ENCODE measurements at places on chromosomes 4 and X.

DNA sequence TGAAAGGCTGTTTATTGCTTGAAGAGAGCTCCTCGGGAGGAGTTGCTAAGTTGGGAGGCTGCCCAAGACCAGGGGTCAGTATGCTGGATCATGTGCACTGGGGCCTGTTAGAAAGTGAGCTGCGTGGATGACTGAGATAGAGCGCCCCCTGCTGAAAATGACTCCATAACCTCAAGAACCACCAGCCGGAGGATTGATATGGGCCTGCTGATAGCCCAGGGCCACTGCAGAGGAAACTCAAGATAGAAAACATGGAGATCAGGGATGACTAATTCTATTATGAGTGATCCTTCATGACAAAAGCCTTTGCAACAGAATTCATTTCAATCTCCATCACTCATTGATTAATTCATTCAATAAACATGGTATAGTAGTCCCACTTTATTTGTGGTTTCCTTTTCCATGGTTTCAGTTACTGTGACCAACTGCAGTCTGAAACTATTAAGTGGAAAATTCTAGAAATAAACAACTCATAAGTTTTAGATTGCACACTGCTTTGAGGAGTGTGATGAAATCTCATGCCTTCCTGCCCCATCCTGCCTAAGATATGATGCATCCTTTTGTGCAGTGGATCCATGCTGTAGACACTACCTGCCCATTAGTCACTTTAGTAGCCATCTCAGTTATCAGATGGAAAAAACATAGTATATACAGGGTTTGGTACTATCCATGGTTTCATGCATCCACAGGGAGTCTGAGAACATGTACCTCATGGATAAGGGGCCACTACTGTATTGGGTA lies 126.7 kb upstream of the MBNL3 start:
- peak; percentile 43 for DNase-seq

DNA sequence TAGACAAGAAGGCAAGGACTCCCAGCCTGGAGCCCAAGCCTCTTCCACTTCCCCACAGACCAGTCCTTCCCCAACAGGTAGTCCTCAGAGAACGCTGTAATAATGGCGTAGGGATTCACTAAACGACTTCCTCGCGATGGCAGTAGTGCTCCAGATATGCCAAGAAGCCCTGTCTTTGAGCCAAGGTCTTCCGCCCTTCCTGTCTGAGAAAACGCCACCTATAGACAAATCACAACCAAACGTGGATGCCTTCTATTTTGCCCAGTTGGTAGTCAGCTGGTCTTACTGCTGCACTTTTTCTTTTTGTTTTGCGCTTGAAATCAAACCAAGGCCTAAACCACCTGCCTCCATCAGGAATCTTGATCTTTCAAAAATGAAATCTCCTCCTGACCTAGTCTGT lies 203.3 kb downstream of the OR13H1 start:
- DNase-seq = no peak

- DNase-seq = no peak
Observed at GRCh38 chr4:184384056-184384809, 90.1 kb downstream of the IRF2 start.

DNA sequence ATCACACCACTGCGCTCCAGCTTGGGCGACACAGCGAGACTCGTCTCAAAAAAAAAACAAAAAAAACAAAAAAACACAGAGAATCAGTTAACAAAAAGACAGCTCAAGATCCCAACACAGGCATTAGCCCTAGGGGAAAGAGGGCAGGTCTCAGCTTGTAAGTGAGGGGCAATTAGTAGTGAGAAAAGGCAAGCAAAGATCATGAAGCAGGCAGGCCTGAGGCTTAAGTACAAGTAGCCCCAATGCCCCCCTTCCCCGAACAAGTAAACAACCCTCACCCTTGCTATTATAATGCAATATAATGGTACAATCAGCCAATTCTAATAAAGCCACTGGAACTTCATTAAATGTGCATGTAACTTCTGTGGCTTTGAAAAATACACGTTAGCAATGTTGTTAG lies 17.0 kb downstream of the ADGRA3 start:
- no peak for DNase-seq

- no peak for DNase-seq
Observed at GRCh38 chr4:62791386-62791785, 1591.3 kb downstream of the ADGRL3 start.

- DNase-seq = no peak
Observed at GRCh38 chrX:136754651-136755050, 26.1 kb downstream of the ARHGEF6 start.

GRCh38 chrX:39854772-39855747 lies 242.7 kb downstream of the BCOR start:
- no peak for DNase-seq

- no peak for DNase-seq
Observed at GRCh38 chr4:59971952-59972351, 1228.2 kb upstream of the ADGRL3 start.

DNA sequence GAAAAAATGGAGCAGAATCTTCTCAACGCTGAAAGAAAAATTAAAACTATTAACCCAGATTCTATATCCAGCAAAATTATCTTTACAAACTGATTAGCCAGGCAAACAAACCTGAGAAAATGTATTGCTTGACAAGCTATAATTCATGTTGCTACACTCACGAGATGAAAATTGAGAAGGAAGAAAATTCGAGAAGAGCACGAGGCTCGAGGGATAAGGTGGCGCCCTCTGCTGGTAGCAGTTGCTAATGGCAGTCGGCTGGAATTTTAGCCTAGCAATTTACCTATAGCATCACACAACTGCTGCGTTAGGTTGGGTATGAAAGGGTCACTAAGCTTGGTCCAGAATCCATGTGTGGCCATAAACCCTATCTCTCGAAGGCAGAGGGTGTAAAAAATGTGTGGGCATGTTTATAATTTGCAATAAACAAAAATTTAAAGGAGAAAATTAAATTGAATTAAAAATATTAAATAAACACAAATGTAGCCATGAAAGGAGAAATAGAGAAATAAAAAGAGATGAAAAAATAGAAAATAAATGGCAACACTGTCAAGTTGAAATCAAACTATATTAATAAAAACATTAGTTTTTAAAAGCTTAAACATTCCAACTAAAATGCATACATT lies 126.6 kb downstream of the PPP4R3C start:
- peak; percentile 57 for DNase-seq

GRCh38 chrX:107970073-107970472 lies 12.1 kb downstream of the TEX13B start:
- no peak for DNase-seq

DNA sequence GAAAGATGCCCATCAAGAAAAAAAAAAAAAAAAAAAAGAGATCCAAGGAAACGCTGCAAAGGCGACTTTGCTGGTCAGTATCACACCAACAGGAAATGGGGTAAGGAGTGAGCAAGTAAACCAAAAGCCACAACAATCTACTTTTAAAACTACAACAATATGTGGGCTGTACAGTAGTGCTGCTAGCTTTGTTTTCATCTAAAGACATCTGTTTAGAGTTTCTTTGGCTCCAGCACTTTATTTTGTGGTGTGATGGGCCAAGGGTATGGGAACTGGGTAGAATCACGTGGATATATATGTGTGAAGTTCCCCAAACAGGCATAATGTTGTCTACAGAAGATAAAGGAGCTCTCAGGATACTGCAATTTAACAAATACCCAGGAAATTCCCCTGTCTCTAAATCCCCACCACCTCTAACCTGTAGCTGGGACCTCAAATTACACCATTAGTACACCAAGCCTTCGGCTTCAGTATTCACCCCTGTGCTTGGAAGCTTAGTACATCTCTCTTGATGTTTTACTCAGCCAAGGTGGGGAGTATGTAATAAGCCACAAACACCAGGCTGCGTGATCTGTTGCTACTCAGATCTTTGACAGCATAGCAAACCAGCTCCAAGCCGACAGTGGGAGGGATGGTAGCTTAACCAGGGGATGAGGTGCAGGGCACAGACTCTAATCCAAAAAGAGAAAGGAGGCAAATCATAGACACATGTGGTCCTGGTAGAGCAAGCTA lies 207.9 kb downstream of the HS6ST2 start:
- no peak for DNase-seq

DNA sequence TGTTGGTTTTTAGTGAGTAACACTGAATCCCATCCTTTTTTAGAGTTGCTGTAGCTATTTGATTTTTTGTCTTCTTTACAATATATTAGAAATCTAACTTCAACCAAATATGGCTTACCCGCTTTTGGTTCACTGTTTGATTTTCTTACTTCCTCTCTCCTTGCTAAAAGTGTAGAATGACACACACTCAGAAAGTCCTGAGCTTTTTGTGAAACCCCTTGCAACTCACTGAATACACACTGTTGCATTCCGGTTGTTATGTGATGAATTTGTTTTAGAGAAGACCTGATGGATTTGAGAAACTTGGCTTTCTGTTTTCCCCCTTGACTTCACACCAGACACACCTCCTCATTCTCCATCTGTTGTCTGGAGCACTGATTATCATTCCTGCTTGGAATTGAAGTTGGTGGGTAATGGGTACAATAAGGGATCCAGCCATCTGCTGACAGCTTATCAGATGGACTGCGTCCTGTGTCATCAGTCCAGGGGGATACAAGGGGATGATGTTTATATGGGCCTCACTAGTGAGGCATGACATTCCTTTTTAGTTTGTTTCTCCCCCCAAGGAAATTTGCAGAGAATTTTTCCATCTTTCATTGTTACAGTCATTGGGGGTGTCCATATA lies 5.2 kb downstream of the TMEM164 start:
- DNase-seq = no peak

DNA sequence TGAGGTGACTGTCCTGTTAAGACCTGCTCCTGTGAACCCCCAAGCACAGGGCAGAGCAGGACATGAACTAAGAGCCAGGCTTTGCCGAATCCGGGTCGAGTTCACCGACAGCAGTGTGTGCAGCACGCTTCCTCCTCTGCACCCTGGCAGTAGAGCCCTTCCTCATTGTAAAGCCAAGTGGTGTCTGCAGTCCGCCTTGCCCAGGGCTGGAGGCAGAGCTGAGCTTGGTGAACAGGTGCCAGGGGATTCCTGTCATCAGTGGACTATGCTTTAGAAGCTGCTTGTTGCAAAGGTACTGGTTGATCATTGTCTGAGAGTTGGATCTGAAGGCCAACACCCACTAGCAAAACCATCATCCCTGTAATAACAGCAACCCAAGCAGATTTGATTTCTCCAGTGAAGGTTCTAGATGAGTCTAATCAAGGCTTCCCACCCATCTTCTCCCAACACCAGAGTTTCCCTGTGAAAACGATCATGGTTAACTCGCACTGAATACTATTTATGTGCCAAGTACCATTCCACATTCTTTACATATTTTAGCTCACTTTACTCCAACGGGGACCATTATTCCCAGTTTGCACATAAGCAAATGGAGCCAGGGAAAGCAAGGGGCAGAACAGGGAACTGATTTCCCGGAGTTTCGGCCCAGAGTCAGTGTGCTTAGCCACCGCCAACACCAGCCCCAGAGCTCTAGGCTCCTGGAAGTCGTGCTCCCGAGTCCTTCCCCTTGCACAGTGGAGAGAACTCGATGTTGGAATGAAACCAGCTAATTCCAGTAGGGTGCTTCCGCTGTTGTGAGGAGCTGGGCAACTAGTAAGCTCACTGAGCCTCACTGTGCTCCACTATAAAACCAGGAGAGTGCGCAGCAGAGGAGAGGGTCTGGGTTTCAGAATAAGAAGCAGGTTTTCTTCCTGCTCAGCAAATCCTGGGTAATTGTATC lies 1.4 kb upstream of the SLC34A2 start:
- DNase-seq = peak; percentile 28

GRCh38 chr4:1260418-1261106 lies 11.6 kb upstream of the CTBP1 start:
- no peak for DNase-seq

DNA sequence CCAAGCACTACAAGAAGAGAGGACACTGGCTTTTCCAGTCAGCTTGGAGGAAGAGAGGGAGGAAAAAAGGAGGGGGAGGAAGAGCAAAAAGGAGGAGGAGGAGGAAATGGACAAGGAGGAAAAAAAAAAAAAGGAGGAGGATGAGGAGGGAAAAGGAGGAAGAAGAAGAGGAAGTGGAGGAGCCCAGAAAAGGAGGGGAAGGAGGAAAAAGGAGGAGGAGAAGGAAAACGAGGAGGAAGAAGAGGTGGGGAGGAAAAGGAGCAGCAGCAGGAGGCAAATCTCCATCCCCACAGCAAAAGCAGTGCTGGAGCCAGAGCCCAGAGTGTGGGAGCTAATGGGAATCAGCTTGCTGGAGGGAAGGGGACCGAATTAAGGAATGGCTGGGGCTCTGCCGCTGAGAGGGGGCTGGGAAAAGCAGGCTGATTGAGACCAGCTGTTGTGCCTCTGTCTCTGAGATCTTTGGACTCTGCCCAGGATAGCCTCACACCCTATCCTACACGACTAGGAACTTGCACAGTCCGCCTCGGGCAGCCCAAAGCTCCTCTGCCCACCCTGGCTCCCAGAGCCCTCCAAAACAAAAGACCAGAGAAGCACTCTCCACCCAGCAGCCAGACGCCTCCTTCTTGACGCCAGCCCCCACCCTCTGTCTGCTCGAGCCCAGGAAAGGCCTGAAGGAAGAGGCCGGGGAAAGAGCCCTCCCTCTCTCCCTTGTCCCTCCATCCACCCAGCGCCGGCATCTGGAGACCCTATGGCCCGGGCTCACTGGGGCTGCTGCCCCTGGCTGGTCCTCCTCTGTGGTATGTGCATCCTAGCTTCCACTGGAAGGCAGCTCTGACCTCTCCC lies at the start of gene XPNPEP2:
Gene XPNPEP2, plus strand, starts transcription at position 514 of the 843 bp plus-strand sequence. Its CDS starts 235 bp downstream, at position 749.
- DNase-seq = no peak

DNA sequence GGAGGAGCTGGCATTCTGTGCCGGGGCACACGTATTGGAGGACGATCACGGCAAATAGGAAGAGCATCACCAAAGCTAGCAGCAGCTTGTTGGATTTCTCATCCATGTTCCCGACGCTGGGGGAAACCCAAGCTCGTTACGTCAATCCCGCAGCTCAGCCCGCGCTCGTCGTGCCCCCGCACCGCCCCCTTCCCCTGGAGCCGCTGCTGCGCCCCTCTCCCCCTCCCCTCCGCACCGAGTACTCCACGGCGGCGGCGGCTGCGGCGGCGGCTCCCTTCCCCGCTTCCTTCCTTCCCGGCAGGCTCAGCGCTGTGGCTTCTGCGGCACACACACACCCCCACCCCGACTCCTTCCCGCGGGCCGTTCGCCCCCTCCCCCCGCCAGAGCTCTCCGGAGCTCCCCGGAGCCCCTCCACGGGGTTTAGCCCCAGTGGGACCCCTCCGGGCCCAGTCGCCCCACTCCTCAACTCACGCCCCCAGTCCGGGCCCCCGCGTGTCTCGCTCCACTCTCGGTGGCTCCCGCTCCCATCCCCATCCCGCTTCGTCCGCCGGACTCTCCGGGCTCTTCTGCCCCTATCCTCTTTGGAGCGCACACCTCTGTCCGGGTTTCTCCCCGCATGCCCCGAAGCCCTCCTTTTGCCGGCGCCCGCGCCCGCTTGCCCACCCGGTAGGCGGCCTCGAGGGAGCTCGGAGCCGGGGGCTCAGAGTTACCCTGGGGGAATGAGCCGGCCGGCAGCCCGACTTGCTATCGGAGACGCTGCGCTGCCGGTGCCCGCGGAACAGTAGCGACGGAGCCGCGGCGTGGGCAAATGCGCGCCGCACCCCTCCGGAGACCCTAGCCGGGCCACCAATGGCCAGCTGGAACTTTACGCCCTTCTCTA lies 978 bp downstream of the HS6ST2 start:
- peak; percentile 54 for DNase-seq

DNA sequence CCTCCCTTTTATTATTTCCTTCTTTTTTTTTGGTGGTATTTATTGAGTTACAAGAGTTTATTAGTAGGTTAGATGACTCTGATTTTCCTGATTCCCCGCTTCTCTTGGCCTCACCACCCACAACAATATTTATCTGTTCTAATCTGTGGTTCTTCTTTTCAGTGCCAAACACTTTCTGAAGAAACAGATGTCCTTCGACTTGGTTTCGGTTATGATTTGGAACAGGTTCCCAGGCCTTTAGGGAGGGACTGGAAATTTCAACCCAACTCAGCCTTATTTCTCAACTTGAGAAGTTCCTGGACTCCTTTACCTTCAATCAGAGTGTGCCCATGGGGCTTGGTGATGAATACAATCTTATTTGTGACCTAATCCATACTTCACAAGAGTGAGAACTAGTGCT lies 108.1 kb downstream of the UCHL1 start:
- DNase-seq = no peak

All from WTC11 (cell line).